ENCODE measurements at places on chromosomes 7 and 10.
A peak's percentile ranks its signal among the peaks of the same experiment; 100 is the strongest.

DNA sequence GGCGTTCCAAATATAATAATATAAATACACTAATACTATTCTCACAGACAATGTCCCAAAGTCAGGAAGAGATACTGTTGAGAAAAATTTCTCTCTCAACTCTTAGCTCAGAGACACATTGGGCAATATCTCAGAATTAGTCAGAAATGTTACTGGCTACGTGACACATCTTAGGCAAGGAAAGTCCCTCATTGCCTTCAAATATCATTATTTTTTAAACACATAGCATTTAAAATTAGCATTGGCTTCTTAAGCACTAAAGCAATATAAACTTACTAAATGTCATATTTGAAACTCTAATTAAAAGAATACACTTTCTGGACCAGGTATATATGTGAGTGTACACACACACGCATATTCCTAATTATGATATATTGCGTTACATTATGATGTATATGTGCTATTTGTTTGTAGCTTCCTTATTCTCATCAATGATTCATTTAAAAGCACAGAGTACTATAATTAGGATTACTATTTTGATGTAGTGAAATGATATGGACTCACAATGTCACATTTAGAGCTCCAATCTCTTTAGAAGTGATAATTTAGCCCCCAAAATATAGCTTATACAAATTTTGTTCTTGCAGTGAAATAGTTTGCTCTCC, 255.8 kb downstream of the TWIST1 start:
- DNase-seq, result no peak

DNA sequence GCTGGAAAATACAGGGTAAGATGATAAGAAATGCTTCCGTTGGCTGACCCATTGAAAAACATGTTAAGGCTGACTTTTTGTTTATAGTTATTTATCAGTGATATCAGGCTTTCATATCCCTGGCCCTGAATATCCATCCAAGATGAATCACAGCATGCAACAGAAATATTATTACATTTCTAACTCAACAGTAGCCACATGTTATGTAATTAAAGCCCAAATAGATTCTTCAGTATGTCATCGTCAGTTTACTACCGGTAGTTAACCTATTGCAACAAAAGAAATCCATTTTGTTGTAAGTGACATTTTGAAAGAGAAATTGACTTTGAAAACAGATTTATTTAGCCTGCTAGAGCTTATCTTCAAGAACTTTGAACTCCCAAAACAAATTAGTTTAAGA, 354.1 kb upstream of the CELF2 start:
- DNase-seq, result no peak

- DNase-seq, result no peak
Measured at GRCh38 chr7:40490603-40490924, 355.8 kb downstream of the SUGCT start.

DNA sequence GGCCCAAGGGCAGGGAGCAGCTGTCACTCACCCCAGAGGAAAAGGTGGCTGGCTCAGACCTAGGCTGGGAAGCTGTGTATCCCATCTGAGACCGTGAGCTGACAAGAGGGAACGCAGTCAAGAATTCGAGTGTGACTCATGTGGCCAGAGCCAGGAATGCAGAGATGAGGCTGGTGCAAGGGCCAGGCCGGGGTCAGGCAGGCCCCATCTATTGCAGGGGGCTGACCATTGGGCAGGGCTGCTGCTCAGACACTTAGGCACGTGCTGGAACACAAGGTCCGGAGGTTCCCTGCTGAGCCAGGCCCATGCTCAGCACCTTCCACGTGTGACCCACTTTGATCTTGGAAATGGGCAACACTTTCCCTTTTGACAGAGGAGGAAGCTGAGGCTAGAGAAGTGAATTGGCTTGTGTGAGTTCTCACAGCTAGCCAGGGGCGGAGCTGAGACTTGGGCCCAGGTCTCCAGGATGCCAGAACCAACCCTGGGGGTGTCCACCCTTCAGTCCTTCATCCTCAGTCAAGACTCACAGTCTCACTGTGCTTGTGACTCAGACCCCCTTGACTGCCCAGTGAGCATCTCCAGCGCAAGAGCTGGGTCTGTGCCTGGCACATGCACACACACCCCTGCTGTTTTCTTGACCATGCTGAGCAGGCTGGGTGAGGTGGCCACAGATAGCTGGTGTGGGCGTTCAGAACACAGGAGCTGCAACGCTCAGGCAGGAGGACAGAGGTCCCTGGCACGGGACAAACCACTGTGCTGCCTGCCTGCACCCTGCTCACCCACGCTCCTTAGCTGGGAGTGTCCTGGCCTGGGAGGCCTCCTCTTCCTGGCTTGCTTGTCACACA, 47.6 kb upstream of the PPIF start:
- DNase-seq, result no peak

DNA sequence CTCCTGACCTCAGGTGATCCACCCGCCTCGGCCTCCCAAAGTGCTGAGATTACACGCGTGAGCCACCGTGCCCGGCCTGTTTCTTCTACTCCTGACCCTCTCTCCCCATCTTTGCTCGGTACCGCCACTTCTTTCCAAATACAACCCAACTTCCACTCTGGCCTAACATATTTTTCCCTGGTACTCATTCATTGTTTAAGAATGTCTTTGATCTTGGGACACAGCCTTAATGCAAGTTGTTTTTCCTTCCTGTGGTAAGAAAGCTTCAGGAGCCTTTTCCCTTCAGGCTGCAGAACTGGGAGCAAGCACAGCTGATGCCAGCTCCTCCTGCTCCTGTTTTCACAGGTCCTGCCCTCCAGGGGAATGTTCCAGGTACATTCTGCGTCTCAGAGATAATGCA, 13.7 kb downstream of the CALML3 start:
- no peak for DNase-seq

DNA sequence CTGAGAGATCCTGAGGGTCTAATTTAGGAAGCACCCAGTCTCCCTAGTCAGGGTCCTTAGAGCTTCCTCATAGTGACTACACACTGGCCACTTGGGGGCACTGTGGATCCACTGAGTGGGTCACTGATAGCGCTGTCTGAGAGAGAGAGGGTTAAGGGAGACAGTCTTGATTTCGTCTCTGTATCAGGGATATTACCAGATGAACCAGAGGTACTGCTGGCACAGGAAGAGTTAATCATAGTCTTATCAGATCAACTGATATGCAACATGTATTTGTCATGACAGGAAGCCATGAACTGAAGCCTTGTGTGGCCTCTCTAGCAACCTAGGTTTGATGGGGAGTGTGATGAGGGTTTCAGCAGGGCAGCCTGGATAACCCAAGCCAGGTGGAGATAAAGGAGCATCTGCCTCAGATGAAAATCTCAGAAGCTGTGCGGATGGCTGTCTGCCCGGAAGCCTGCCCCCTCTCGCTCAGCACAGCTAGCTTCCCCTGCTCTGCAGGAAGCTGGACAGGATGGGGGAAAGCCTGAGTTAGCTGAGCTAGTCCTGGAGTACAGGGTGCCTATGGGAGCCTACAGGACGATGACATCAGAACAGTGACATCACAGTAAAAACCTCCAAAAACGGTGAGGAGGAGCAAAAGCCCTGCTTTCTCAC, 214.0 kb upstream of the PRSS1 start:
- peak; percentile 62 for DNase-seq

- no peak for DNase-seq
Measured at GRCh38 chr10:126867567-126868365, 37.5 kb upstream of the DOCK1 start.

- DNase-seq, result no peak
Measured at GRCh38 chr7:146660839-146661238, 544.2 kb downstream of the CNTNAP2 start.

- no peak for DNase-seq
Measured at GRCh38 chr7:149397470-149398043, 63.3 kb downstream of the ZNF777 start.
